ENCODE measurements at places on chromosomes 1 and 21. TPM values are rescaled to one million over a fixed set of nuclear protein-coding genes. Genes with fewer than 3 reads are reported as not detected.

The FCGR3A gene
- not detected for total RNA-seq

DNA sequence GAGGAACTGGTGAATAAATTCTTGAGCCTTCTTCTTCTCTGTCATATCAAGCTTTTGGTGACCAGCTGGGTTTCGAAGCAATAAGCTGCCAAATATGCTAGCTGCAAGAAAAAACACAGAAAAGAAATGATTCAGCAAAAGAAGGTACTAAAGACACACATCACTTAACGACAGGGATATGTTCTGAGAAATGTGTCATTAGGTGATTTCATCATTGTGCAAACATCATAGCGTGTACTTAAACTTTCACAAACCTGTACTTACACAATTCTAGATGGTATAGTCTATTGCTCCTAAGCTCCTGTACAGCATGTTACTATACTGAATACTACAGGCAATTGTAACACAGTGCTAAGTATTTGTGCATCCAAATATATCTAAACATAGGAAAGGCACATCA is 2.9 kb upstream of the MTF1 start:
- no peak for DNase-seq

DNA sequence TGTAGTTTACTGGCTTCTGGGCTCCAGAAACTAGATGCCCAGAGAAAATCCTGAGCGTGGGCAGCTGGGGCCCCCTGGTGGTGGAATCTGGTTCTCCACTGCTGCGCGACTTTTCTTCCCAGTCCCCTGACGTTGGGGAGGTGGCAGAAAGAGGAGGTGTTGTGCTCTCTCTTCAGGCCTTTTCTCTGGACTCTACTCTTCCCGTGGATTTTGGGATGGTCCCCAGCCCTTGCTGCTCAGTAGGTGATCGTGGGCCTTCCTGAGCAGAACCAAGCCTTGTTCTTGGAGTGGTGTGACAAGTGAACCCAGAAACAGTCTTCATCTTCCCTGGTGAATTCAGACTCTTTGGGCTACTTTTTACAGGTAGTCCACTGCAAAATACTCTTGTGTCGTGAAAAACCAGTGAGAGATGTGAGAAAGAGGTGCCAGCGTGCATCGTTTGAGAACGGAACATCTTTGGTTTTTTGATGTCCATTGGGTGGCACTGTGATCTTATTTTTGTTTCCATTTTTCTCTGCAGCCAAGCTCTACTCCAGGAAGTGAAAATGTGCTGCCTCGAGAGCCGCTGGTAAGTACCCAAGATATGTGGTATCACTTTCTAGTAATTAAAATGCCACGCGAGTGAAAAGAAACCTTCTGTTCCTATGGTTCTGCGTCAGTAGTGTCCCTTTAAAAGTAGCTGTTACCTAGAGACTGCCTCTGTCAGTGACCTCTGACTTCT is 20.2 kb downstream of the PEX14 start:
- peak; percentile 67 for DNase-seq

DNA sequence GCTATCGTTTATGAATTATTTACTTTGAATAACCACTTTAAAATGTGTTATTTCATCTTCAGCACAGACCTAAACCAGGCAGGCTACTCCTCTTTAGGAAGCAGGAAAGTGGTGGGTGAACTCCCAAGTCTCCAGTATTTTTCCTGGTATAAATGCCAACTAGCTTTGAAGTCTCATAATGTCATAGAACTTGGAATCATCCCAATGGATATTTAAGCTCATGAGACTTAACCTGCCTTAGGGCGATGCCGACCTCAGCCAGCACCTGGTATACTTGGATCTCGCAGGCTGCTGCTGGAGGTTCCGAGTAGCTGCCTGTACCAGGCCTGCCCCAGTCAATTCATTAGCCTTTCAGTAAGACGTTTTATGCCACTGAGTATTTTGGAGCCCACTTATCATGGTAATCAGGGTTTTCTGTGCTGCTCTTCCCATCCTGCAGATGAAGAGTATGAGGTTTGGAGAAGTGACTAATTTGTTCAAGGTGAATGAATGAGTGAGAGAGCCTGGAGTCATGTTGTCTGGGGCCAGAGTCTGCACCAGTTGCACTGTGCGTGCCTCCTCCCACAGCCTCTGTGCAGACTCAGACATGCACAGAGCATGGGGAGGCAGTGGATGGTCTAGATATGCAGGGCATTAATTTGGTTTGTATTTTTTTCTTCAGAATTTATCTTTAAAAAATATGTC is 34.9 kb downstream of the VANGL1 start:
- DNase-seq: no peak

The IL10 gene
- total RNA-seq: not detected

DNA sequence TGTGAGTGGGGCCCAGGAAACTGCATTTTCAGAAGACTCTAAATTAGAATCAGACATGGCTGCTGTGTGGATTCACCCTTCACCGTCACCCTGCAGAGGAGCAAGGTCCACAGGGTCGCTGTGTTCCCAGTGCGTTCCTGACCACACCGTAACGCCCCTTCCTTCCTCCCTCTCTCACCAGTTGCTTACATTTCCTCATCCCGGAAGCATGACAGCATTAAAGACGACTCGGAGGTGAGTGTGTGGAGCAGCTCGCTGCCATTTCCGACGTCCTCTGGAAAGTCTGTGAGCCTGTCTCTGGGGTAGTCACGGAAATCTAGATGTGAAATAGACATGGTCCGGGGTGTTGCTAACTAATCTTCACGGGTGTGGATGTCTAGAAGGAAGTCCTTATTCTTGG is 45.9 kb downstream of the FAAP20 start:
- no peak for DNase-seq

The NPHS2 gene
- not detected for total RNA-seq

All from fibroblast of lung (primary cell).